Brain pericyte (primary cell): ENCODE measurements at places on chromosomes 16 and 17.
A peak's percentile ranks its signal among the peaks of the same experiment; 100 is the strongest.

- DNase-seq = no peak
These were observed 17.8 kb downstream of the DOC2B start for GRCh38 chr17:163514-164098.

DNA sequence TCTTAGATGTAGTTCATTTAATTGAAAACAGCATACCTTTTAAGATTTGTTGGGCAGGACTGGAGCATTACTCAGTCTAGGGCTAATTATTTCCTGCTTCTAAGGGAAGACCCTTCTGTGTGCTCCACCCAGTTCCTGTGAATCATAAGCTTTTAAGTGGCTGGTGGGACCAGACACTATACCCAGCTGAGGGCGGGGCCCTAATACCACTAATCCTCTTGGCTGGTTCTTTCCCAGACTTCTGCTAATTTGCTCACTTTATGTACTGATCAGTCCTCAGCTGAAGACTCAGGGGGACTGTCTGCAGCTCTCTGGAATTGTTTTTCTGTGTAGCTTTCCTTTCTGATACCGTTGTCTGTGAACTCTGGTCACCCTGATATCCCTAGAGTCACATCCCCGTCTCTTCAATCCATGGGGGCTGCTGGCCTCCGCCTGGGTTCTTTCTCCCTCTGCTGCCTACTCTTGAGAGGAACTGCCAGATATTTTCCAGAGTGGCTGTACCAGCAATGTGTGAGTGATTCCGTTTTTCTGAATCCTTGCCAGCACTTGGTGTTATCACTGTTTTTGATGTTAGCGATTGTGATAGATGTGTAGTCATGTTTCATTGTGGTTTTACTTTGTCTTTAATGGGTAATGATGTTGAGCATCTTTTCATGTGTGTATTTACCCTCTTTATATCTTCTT is 35.1 kb downstream of the MFSD11 start:
- DNase-seq = no peak

DNA sequence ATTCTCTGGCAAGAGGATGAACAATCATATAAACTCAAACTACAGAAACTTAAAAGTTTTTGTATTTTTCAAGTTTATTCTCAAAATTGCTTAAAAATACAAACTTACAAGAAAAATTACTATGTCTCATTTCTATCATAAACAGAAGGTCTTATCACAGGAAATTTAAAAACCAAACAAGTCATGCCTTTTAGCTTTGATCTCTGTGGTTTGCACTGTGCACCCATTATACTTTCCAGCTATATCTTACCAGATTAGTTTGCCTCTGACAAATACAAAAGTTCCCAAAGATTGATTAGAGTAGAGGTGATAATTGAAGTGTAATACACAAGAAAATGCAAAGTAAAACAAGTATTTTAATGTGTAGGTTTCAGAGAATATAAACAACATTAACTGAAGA is 117.4 kb downstream of the MYO1D start:
- no peak for DNase-seq

DNA sequence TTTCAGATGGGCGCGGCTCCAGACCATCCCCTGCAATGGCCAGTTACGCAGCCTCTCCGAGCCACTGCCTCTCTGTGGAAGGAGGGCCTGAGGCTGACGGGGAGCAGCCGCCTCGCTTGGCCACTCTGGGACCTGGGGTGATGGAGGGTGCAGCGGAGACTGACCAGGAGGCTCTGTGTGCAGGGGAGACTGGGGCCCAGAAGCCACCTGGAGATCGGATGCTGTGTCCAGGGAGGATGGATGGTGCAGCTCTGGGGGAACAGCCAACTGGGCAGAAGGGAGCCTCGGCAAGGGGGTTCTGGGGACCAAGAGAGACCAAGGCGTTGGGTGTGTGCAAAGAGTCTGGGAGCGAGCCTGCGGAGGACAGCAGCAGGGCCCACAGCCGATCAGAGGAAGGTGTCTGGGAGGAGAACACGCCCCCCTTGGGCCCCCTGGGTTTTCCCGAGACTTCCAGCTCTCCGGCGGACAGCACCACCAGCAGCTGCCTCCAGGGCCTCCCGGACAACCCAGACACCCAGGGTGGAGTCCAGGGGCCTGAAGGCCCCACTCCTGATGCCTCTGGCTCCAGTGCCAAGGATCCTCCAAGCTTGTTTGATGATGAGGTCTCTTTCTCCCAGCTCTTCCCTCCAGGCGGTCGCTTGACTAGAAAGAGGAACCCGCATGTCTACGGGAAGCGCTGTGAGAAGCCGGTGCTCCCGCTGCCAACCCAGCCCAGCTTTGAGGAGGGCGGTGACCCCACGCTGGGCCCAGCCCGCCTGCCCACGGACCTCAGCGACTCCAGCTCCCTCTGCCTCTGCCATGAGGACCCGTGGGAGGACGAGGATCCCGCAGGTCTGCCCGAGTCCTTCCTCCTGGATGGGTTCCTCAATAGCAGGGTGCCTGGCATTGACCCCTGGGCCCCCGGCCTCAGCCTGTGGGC is 17.4 kb upstream of the ZFPM1 start:
- DNase-seq = no peak

DNA sequence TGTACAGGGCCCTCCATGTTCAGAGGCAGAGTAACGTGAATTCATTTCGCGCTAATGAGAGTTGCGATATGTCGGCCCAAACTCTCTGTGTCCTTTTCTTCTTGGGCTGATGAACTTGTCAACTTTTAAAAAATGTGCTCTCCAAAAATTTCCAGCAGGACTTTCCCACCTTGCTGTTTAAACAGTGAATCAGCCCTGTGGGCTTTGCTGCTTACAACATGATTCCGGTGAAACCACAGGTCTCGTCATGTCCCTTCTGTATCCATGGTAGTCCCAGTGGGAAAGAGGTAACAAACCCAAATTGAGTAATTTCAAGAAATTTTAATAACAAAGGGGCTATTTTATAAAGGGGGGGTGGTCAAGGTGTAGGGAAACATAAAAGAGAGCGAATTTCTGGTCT is 612.9 kb downstream of the MAF start:
- DNase-seq = no peak

DNA sequence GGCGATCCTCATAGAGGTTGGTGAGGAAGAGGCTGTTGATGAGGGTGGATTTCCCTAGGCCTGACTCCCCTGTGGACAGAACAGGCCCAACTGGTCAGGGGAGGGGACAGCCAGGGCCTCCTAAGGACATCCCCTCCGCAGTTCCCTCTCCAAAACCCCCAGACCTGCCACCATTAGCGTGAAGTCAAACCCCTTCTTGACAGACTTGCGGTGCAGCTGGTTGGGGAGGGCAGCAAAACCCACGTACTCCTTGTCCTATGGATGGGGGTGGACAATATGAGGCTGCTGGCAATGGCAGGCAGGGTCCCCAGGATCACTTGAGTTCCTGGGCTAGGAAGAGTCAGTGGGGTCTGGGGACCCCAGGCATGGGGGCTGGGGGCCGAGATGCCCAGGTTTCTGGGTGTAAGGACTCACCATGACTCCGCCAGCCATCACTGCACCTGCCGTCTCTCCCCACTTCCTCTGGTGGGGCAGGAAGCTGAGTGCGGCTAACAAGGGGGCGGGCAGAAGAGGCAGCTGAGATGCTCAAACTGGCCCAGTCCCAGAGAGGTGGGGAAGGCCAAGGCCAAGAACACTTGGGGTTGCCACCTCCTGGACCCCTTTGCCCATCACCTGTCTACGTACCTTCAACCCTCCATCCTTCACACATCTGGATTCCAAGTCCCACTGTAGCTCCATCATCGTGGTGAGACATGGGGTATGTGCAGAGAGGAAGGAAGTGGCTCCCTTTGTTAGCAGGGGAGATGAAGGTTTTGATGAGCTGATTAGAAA is at the start of gene SEPTIN1:
Gene SEPTIN1 (minus strand): TSS at position 451 of the 771 bp plus-strand sequence. CDS start 19 bp downstream, at position 432.
- no peak for DNase-seq

DNA sequence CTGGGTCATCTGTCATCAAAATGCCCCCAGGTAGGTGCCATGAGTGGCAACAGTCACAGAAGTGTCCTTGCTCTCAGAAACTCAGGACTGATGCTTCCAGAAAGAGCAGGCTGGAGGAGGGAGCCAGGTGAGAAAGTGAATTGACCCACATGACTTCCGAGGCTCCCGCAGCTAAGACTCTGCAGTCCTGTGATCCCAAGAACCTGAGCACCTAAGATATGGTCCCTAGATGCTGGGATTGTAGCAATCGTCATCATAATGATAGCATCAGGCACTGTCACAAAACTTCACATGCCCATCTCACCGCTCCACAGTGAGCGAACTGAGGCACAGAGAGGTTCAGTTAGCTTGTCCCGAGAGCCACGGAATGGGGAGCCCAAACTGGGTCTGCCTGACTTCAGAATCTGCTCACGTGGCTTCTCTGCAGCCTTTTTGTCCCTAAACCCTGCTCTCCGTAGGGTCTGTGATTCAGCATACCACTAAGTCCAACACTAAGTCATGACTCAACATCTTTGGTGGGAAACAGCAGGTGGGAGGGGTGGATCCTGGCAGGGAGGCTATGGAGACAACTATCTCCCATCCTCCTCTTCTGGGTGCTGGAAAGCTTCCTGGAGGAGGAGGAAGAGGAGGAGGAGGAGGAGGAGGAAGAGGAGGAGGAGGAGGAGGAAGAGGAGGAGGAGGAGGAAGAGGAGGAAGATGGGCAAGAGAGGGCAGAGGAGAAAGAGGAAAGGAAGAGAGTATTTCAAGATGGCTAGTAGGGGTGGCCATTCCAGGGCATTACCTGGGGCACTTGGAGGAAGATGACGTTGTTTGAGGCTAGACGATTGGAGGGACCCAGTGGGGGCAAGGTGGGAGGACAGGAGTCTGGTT is 55.5 kb upstream of the DLX4 start:
- no peak for DNase-seq

DNA sequence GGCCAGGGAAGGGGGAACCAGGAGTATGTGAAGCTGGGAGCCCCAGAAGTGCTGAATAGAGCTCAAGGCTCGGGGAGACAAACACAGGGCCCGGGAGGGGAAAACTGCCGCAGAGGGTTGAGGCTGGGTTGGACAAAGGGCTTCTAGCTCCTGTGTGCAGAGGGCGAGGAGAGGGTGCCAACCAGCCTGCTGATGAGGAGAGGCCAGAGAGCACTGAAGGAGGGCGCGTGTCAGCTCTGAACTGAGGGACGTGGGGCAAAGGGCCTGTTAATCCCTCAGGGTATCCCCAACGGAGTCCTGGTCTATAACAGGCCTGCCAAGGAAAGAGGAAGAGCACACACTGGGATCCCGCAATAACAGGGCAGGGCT is 151.3 kb downstream of the C16orf78 start:
- DNase-seq = no peak

DNA sequence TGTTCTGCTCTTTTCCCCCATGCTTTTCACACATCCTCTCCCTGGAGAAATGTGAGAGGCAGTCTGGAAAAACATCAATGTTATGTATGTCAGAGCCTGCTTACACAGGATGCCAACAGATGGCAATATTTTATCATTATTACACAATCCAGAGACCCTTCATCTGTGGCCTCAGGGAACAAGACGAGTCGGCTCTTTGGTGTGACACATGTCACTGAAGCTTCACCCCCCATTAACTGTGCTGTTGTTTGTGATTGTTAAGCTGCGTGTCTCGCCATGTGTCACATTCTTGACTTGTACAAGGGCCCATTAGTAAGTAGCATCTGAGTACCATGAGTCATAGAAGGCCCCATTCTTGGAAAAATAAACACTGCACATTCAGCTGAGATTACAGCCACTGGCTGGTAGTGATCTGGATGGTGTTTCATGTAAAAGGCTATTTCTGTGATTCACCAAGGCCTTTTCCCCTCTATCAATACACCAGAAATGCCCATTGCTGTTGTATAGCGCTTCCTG is 682.1 kb upstream of the SOX9 start:
- DNase-seq = peak; percentile 80

DNA sequence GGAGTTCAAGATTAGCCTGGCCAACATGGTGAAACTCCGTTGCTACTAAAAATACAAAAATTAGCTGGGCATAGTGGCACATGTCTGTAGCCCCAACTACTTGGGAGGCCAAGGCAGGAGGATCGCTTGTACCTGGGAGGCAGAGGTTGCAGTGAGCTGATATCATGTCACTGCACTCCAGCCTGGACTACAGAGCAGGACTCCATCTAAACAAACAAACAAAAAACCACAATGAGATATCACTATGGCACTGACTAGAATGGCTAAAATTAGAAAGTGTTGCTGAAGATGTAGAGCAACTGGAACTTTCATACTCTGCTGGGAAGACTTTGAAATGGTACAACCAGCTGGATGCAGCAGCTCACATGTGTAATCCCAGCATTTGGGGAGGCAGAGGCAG is 6.5 kb upstream of the TNK1 start:
- no peak for DNase-seq

DNA sequence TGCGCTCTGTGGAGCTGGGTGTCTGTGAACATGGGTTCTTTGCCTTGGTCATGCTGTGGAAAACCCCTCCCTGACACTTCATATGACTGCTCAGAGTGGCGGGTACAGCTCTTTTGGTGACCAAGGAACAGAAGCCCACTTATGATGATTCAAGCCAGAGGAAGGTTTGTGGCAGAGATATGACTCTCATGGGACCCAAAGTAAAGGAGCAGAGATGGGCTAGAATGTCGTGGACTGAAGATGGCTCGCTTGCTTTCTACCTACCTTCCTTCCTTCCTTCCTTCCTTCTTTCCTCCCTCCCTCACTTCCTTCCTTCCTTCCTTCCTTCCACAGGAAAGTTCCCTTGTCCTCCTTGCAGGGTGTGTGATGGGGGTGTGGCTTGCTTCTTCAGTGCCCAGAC is 169.7 kb upstream of the IRX3 start:
- no peak for DNase-seq

GRCh38 chr16:2529061-2529931 is 1.9 kb downstream of the CEMP1 start:
- no peak for DNase-seq

- no peak for DNase-seq
These were observed 98.7 kb upstream of the NACA2 start for GRCh38 chr17:61689610-61690180.

GRCh38 chr16:15032547-15033308 is 23.1 kb downstream of the NTAN1 start:
- DNase-seq = no peak

DNA sequence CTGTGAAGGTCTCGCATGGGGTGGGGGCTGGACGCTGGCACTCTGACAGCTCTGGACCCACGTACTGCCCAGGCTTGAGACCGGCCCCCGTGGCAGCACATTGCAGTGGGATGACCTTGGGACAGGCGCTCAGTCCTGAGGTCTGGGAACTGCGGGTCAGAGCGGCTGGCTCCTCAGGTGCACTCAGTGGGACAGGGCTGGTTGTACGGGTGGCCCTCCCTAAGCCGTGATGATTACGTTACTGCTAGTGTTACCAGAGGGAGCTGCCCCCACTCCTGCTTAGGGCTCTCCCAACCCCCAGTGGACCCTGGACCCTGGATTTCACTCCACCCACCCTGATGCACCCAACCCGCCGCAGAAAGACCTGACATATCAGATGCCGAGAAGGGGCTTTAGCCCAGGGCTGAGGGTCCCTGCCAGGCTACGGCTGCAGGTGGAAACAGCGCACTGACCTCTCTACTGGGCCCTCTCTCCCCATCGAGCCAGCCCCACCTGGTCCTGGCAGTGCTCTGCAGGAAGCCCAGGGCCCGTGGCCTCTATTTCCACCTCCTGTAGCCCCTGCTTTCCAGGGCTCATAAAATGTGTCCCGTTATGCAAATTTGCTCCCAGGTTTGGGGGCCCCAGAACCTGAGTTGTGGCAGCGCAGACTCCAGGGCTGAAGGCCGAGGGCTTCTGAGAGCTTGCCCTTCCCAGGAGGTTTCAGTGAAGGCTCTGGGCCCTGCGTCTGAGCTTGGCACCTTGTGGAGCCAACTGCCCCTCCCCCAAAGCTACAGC is 77.2 kb downstream of the RTN4RL1 start:
- DNase-seq = no peak
